ENCODE measurements at places on chromosomes 5 and 9.

DNA sequence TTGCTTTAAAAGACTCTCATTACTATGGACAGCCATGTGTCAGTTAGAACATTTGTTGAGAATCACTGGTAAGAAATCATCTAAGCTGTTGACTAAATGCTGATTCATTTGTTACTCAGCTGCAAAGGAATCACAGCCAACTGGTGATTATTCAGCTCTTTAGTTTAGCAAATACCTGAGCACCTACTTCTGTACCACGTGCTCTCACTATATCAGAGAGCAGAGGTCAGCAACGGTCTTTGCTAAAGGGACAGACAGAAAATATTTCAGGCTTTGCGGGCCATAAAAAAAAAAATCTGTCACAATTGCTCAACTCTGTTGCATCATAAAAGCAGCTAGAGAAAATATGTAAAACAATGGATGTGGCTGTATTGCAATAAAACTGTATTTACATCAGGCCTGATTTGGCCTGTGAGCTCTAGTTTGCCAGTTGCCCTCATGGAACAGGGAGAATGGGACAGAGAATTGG, 377.6 kb downstream of the DNAH5 start:
- DNase-seq, result peak; percentile 85

DNA sequence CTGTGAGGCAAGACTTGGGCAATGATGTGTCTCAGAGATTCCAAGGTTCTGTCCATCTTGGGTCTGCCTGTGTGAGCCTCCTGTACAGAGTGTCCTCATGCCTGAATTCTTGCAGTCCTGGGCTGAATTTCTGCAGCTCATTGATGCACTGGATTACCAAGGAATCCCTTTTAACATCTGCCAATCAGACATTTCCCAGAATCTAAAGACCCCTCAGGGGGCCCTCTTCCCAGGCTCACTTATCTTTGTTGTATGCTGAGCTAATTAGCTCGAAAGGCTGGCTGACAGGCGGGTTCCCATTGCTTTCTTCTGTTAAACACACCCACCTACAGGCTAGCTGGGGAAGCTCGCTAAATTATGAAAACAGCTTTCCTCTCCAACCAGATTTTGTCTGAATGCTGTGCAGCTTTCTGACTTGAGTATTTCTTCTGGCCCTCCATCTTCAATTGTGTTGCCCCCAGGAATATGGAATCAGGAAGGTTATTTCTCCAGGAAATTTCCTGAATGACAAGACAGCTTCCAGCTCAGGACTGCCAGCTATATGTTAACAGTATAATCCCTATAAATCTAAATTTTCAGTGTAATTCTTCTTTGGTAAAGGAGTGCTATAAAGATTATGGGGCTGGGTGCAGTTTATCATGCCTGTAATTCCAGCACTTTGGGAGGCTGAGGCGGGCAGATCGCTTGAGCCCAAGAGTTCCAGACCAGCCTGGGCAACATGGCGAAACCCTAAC, at the start of gene LIX1:
Gene LIX1 (minus strand): TSS at position 91 of the 734 bp plus-strand sequence. CDS start 35 bp downstream, at position 56.
- peak; percentile 28 for DNase-seq

GRCh38 chr5:111735583-111736270, 21.3 kb downstream of the NREP start:
- DNase-seq, result peak; percentile 87

GRCh38 chr9:133449760-133450159, 10.0 kb upstream of the CACFD1 start:
- no peak for DNase-seq

DNA sequence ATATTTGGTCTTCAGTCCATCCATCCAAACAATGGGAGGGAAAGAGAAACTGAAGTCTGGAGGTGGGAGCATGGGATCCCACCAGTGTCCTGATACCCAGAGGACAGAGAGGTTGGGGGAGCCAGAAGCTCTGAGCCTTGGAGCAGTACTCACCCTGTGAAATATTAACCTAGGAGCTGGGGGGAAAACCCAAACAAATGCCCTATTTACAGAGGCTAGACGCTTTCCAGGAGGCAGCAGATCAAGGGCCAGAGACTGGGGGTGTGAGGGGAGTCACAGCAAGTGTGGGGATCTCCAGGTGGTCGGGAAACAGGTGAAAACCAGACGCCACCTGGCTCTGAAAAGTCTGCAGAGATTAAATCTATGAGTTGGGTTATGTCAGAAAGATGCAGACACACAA, 6.2 kb downstream of the ZER1 start:
- DNase-seq, result no peak

Measured in AG10803 (cell line).